ENCODE measurements at places on chromosomes 3 and 15.

DNA sequence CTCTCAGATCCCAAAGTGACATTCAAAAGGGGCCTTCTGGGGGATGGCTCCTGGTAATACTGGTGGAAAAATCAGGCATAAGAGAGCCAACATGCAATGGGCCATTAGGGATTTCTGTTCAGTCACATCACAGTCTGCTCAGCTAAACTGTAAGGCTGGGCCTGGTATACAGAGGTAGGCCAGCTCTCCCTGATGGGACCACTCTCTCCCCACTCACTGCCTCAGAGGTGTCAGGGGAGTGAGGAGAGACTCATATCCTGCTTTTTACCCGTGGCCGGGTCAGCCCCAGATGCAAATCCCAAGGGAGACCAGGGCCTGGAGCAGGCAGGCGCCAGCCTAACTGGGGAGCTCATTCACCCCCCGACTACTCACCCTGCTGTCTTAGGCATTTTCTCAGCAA, 48.1 kb upstream of the TPM1 start:
- DNase-seq: no peak

DNA sequence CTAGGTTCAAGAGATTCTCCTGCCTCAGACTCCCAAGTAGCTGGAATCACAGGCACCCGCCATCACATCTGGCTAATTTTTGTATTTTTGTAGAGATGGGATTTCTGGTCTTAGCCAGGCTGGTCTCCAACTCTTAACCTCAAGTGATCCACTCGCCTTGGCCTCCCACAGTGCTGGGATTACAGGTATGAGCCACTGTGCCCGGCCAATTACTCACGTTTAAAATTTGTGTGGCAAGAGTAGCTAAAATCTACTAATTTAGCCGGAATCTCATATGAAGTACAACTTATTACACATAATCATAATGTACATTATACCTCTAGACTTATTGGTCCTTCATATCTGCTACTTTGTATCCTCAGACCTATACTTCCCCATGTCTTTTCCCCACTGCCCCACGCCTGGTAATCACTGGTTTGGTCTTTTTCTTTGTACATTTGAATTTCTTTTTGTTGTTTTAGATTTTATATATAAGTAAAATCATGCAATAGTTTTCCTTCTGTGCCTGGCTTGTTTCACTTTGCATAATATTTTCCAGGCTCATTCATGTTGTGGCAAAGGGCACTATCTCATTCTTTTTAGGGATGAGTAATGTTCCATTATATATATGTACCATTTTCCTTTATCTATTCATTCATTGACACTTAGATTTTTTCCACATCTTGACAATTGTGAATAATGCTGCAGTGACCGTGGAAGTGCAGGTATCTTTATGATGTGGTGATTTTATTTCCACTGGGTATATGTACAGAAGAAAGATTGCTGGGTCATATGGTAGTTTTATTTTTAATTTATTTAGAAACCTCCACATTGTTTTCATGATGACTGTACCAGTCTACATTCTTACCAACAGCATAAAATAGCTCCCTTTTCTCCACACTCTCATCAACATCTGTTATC, 605.0 kb upstream of the CBLB start:
- DNase-seq: no peak

- no peak for DNase-seq
These were observed 172.8 kb downstream of the PLCH1 start for GRCh38 chr3:155572085-155572484.

- DNase-seq: no peak
These were observed 82.2 kb upstream of the NECTIN3 start for GRCh38 chr3:110989446-110989845.

GRCh38 chr3:13235897-13236296, 162.7 kb upstream of the IQSEC1 start:
- DNase-seq: no peak

DNA sequence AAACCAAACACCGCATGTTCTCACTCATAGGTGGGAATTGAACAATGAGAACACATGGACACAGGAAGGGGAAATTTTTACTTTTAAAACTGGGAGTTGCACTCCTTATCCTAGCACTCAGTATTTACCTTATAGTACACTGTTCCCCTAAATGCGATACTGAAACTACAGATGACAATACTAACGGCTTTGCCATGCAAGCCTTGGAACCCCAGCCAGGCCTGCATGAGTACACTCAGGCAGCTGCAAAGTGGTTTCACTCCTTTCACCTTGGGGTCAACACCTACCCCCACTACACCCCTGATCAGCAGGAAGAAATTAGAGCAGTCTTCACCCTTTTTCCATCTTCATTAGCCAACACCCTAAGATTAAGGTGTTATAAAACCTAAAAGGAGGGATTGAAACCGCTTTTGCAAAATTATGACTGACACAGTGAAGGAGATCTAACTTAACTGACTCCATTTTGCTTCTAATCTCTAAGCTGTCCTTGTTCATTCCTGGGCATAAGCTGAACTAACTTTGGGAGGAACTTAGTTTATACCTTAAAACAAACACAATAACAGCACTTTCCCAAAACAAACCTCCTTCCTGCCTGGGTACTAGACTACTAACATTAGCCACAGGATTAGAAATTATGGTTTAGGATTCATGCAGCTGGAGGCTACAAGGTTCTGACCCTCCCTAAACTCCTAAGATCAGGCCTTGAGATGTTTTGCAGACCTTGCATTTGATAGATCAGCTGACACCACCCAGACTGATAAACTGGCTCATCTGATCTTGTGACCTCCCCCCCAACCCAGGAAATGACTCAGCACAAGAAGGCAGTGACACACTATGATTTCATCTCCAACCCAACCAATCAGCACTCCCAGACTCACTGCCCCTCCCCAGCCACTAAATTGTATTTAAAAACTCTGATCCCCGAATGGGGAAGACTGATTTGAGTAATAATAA, 452.1 kb upstream of the PPP2R3A start:
- DNase-seq: no peak

GRCh38 chr3:194938845-194939531, 253.3 kb downstream of the FAM43A start:
- DNase-seq: no peak

GRCh38 chr3:10283638-10284037, 9.1 kb downstream of the GHRL start:
- DNase-seq: no peak

DNA sequence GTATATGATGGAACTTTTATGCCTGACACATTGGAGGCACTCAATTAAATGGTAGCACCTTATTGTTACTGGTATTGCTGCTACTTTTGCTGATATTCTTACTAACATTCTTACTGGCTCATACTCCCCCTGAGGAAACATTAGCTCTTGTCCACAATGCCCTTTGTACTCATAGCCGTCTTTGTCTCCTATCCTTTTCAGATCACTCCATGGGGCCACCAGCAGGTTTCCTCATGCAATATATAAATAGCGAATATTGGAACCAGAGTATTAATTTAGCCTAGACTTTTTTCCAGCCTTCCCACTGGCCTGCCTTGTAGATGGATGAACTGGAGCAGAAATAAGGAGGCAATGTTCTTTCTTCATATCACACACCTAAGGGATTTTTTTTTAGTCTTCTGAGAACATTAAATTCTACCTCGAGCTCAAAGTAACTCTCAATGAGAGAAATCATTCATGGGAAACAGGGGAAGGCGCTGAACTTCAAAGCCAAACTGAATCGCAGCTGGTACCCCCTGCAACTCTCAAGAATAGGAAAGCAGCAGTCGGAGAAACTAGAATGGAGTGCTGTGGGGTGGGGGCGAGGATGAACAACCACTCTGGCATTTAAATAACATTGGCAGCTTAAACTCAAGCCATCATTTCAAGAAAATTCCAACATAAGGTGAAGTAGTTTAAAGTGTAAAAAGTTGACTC, 300.3 kb downstream of the TAFA4 start:
- DNase-seq: no peak

GRCh38 chr15:34483644-34484043, 46.0 kb upstream of the GOLGA8A start:
- no peak for DNase-seq

DNA sequence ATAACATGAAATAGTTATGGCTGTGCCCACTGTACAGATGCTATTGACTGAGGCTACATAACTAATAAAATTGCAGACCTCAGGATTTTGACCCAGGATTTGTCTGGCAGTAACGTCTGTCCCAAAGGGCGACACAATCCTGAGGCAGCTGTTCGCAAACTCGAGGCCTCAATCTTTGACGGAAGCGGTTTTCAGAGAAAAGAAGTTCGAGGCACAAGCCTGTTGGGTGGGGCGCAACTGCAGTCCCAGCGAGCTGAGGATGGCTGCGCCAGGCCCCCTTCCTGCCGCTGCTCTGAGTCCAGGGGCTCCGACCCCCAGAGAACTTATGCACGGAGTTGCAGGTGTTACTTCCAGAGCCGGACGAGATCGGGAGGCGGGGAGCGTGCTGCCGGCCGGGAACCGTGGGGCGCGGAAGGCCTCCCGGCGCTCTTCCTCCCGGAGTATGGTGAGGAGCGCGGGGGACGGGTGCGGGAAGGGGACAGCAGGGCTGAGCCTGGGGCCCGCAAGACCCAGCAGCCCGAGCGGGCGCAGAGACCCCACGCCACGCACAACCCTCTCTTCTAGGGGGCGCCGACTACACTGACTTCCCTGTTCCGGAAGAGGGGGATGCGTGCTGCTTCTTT, at the start of gene PARP15:
PARP15 (plus strand) TSS at position 242 of the 623 bp plus-strand sequence; CDS start at position 260, 18 bp downstream.
- DNase-seq: no peak

- no peak for DNase-seq
These were observed 684 bp downstream of the SLTM start for GRCh38 chr15:58932710-58933280.

- DNase-seq: peak; percentile 31
These were observed 382.1 kb downstream of the GAP43 start for GRCh38 chr3:116005404-116005803.

DNA sequence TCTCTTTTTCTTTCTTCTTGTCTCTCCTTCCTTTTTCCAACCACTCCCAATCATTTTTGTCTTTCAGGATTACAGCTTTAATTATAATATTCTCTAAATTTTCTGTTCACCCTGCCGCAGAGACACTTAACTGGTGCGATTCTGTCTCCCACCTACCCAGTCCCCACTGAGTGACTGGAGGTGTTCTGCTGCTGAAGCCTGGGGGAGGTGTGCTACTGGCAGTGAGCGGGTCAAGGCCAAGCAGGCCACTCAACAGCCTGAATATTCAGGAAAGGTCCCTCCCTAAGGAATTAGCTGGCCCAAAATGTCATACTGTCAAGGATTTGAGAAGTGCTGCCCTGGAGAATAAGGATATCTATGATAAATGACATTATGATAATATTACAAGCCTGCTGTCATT, 126.5 kb downstream of the GABRG3 start:
- DNase-seq: no peak

GRCh38 chr3:57444469-57444868, 99.7 kb downstream of the DNAH12 start:
- DNase-seq: no peak

DNA sequence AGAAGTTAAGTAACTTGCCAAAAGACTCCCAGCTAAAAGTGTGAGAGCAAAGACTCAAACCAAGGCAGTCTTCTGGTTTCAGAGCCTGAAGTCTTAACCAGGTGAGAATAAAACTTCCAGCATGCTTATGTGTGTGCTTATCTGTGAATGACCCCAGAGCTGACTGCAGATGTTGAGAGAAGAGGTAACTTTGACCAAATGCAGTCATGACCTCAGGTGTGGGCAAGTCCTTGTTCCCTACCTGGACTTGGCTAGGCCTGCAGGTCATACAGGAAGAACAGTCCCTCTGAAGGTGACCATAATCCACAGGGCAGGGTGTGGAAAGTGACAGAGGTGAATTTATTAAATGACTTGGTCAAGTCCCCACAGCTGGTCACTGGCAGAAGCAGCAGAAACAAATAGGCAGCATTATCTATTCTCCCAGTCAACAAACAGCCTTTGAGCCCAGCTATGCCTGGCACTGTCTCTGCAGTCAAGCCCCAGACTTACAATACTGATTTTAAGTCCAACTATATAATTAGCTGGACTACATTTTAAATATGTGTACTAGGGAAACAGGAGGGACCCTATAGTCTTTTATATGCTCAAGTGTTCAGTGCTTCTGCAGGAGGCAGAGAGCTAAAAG, 3.0 kb upstream of the CPEB1 start:
- DNase-seq: no peak

DNA sequence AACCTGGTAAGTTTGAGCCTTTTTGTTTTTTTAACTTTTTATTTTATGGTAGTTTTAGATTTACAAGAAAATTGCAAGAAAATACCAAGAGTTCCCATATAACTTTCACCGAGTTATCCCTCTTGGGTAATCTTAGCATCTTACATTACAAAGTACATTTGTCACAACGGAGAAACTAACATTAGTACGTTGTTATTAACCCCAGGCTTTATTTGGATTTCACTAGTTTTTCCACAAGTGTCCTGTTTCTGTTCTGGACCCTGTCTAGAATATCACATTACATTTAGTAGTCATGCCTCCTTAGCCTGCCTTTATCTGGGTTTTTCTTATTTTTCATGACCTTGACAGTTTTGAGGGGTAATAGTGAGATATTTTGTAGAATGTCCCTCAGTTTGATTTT, 53.5 kb upstream of the KPNA4 start:
- DNase-seq: no peak

- no peak for DNase-seq
These were observed 245.7 kb downstream of the SV2B start for GRCh38 chr15:91345736-91346135.

DNA sequence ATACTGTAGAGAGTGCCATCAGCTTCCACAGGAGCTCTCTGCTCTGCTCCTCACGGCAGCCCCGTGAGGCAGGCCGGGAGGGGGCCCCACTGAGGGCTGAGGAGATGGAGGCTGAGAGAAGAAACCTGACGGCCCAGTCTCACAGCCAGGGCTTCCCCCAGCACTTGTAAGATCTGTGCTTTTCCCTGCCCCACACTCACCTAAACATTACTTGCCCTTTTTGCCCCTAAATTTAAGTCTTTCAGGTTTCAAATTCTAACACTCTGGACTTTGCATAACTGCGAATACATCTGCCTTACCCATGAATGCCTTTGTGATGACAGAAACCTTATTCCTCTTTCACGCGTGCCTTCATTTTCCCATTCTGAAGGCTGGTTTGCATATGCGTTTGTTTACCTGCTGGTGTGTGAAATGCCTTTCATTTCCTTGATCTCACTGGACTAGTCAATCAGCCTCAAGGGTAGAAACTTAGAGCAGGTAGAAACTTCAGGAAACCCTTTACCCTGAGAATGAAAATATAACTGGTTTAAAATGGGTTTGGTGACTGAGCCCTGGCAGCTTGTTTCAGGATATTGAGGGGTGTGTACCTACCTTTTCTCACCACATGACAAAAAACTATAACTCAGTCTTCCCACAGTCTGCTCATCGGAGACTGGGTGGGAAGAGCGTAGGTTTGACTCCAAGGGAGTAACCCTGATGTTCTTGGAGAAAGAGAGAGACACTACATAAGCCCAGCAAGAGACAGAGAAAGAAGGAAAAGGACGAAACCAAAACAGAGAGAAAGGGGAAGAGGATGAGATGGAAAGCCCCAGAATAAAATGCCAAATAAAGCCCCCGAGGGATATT, 20.1 kb downstream of the SLC12A8 start:
- no peak for DNase-seq

DNA sequence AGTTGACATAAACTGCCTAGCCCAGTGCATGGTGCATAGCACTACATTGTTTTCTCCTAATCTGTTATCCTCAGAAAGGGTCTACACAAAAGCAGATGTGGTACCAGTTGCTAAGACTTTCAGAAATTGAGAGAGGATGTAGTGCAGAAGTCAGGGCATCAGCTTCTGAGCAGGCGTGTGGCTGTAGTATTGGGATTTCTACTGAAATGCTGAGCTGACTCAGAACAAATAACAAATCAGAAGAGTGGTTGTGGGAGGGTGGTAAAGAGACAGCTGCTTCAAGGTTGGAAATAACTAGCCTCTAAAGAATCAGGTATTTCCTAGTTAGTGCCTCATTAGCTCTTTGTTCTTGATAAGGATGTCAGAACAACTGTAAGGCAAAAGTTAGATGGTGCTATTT, 161.3 kb downstream of the AKAP13 start:
- no peak for DNase-seq

Data from H54 (cell line).